ENCODE measurements at places on chromosomes 3 and 15.

GRCh38 chr3:55750525-55750924, 263.4 kb upstream of the WNT5A start:
- no peak overlapping the region for H3K27ac ChIP-seq
- no peak overlapping the region for H3K4me3 ChIP-seq
- no peaks in the 10 kb centered on the region for H3K27me3 ChIP-seq
- H3K36me3 ChIP-seq, result no peaks in the 10 kb centered on the region

GRCh38 chr3:45100981-45101407, 45.2 kb downstream of the CDCP1 start:
- H3K27ac ChIP-seq, result no peak overlapping the region
- DNase-seq, result no peak
- H3K4me3 ChIP-seq, result no peak overlapping the region
- H3K4me1 ChIP-seq, result no peaks in the 10 kb centered on the region

- no peaks in the 10 kb centered on the region for H3K36me3 ChIP-seq
- no peaks in the 10 kb centered on the region for H3K4me1 ChIP-seq
Measured at GRCh38 chr3:145807990-145808389, 353.0 kb downstream of the PLOD2 start.

DNA sequence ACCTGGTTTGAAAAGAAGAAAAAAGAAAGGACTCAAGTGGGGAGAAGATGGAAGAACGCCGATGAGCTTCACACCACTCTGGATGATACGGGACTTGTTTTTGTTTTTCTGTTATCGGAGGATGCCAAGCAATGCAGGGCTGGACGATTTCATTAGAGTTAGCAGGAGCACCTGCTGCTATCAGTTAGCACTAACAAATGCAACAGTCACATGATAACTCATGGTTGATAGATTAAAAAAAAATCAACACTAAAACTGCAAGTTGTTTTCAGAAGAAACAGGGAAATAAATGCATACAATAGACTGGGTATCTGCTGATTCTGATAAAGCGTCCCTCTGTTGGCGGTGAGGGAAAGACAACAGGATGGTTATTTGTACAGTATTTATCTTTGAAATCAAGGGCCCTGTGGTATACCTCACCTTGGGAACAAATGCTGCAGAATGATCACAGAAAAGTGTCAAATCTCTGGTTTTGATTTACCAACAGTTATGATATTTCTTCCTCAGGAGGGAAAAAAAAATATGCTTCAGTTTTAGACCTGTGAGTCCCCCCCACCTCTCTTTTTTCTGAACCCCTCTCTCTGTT, 575.1 kb downstream of the FOXP1 start:
- H3K27ac ChIP-seq, result no peak overlapping the region
- H3K36me3 ChIP-seq, result no peaks in the 10 kb centered on the region
- no peaks in the 10 kb centered on the region for H3K27me3 ChIP-seq
- peak; percentile 18 for DNase-seq
- H3K4me3 ChIP-seq, result no peak overlapping the region

GRCh38 chr15:62951481-62951880, 91.1 kb upstream of the TPM1 start:
- DNase-seq, result no peak
- no peaks in the 10 kb centered on the region for H3K36me3 ChIP-seq

GRCh38 chr15:79209690-79210089, 72.8 kb upstream of the ANKRD34C start:
- no peak overlapping the region for H3K27ac ChIP-seq
- peaks cover 4% of the 10 kb centered on the region for H3K4me1 ChIP-seq
- H3K27me3 ChIP-seq, result no peaks in the 10 kb centered on the region
- DNase-seq, result peak; percentile 65
- no peaks in the 10 kb centered on the region for H3K36me3 ChIP-seq

DNA sequence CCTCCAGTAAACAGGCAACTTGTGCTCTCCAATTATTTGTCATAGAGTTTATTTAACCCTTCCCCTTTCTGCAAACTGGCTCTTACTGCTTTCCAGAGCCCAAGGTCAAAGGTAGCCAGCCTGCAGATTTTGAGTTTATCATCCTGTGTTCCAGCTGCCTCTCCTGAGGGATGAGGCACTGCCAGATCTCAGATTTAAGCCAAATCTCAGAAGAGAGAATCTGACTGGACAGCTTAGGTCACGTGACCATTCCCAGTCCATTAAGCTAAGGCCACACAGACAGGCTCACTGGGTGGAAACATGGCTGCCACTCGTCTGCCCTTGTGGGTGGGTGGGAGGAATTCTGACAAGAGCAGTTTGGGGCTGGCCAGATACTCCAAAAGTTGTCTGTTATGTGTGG, 8.6 kb upstream of the SIAH2 start:
- no peak for DNase-seq
- no peak overlapping the region for H3K27ac ChIP-seq
- no peaks in the 10 kb centered on the region for H3K27me3 ChIP-seq
- H3K36me3 ChIP-seq, result no peaks in the 10 kb centered on the region
- no peaks in the 10 kb centered on the region for H3K4me1 ChIP-seq

GRCh38 chr3:114452256-114452655, 158.4 kb downstream of the TIGIT start:
- H3K4me1 ChIP-seq, result no peaks in the 10 kb centered on the region
- H3K27me3 ChIP-seq, result no peaks in the 10 kb centered on the region
- no peak overlapping the region for H3K4me3 ChIP-seq
- no peaks in the 10 kb centered on the region for H3K36me3 ChIP-seq
- DNase-seq, result no peak

DNA sequence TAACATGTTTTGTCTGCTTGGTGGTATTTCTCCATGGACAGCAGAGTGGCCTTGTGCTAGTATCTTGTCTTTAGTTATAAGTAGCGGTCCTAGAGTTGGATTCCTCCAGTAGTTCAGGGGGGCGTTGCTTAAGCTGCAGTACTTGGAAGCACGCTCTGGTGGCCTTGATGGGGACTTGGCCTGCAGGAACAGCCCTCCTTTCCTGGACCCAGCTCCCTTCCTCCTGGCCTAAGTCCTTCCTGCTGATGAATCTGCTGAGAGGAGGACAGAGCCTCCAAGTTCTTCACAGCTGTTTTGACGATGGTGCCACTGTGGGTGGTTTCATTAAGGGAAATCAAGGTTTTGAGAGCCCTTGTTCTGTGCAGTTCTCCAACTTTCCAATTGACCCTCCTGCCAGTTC, 38.6 kb upstream of the SEC22A start:
- no peaks in the 10 kb centered on the region for H3K4me1 ChIP-seq
- H3K27me3 ChIP-seq, result no peaks in the 10 kb centered on the region
- no peak overlapping the region for H3K4me3 ChIP-seq
- H3K36me3 ChIP-seq, result peaks cover 13% of the 10 kb centered on the region
- H3K27ac ChIP-seq, result no peak overlapping the region

DNA sequence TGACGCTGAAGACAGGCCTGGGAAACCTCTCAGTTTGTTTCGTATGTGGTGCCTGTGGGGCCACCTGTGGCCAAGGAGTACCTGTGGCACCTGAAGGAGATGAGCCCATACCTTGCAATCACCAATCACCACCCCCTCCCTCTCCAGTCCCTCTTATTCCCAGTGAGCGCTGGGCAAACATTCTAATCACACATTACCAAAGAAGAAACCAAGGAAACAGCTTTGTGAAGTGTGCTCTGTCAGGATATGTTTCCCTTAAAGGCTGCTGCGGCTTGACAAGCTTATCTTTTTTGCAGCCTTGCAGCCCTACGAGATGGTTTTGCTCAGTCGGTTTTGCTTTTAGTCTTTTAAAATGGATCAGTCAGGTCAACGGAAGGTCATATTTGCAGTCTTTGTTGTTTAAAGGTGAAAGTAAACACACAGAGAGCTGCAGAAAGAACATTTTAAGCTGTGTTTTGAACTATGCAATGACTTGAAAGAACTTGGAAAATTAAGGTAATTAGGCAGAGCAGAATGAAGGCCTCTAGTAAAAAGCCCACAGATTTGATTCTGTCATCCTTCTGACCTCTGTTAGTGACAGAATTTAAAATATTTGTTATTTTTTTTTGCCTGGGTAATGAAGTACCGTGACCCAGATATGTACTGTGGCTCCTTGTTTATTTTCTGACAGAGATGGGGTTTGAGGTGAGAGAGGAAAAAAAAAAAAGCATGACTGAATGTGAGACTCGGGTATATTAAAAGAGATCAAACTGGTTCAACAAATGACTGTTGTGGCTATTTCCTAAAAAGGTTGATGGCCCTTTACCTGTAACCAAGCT, 461.4 kb downstream of the NSUN3 start:
- no peak overlapping the region for H3K27ac ChIP-seq
- peak; percentile 6 for DNase-seq
- H3K4me1 ChIP-seq, result no peaks in the 10 kb centered on the region
- no peak overlapping the region for H3K4me3 ChIP-seq
- H3K27me3 ChIP-seq, result no peaks in the 10 kb centered on the region

DNA sequence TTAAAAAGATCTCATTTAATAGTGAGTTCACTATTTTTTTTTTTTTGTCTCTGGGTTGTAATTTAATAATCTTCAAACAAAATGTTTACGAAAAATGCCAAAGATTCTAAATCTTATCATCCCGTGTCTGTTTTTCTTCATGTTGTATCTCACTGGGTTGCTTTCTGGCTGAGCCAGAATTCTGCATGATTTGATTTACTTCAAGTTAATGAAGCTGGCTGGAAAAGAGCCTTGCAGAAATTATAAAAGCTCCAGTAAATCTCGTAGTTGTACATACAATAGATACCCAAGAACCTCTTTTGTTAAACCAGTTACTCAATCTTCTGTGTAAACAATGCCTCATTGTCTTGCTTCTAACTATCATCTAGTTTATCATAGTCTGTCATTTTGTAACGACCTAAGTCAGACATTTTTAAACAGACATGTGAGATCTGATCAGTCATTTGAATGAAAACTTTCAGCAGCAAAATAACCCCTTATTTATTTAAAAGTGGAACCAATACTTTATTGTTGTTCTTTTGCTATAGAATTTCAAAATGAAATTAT, 249.0 kb downstream of the MCTP2 start:
- no peak overlapping the region for H3K27ac ChIP-seq
- no peaks in the 10 kb centered on the region for H3K27me3 ChIP-seq
- H3K36me3 ChIP-seq, result no peaks in the 10 kb centered on the region
- H3K4me3 ChIP-seq, result no peak overlapping the region

GRCh38 chr15:101128221-101129015, 123.4 kb downstream of the CHSY1 start:
- H3K4me1 ChIP-seq, result no peaks in the 10 kb centered on the region
- H3K4me3 ChIP-seq, result no peak overlapping the region
- no peaks in the 10 kb centered on the region for H3K27me3 ChIP-seq
- peak; percentile 70 for DNase-seq
- H3K27ac ChIP-seq, result no peak overlapping the region

GRCh38 chr15:72971766-72972165, 80.5 kb upstream of the NEO1 start:
- H3K4me3 ChIP-seq, result no peak overlapping the region
- DNase-seq, result no peak
- no peak overlapping the region for H3K27ac ChIP-seq
- no peaks in the 10 kb centered on the region for H3K36me3 ChIP-seq
- H3K4me1 ChIP-seq, result peaks cover 9% of the 10 kb centered on the region

DNA sequence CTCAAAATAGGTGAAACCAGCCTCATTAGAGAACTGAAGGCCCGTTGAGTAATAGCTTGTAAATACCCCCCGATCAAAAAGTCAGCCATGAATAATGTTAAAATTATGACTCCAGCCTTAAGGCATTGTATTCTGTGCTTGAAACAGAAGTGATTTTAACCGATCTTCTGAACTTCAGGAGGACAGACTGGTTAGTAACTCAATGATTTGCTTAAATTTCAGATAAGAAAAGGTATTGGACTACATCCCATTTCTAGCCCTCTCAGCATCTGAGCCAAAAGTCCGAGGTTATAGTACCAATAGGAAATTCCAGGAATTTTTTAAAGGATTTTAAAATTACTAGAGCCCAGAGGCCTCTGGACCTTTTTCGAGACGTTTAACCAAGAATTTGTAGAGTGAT, 67.7 kb upstream of the FGF12 start:
- H3K36me3 ChIP-seq, result no peaks in the 10 kb centered on the region
- H3K27me3 ChIP-seq, result no peaks in the 10 kb centered on the region
- H3K4me1 ChIP-seq, result no peaks in the 10 kb centered on the region
- no peak for DNase-seq
- H3K4me3 ChIP-seq, result no peak overlapping the region

- no peak overlapping the region for H3K4me3 ChIP-seq
- no peak for DNase-seq
- H3K27ac ChIP-seq, result no peak overlapping the region
- H3K4me1 ChIP-seq, result no peaks in the 10 kb centered on the region
- no peaks in the 10 kb centered on the region for H3K36me3 ChIP-seq
Measured at GRCh38 chr3:76679541-76679940, 360.4 kb upstream of the ROBO2 start.

- no peaks in the 10 kb centered on the region for H3K27me3 ChIP-seq
- H3K4me1 ChIP-seq, result peaks cover 2% of the 10 kb centered on the region
- no peak overlapping the region for H3K4me3 ChIP-seq
- no peak for DNase-seq
- H3K36me3 ChIP-seq, result no peaks in the 10 kb centered on the region
Measured at GRCh38 chr3:64693031-64693430, 5.2 kb upstream of the ADAMTS9 start.

GRCh38 chr3:64741341-64741740, 53.5 kb upstream of the ADAMTS9 start:
- no peaks in the 10 kb centered on the region for H3K36me3 ChIP-seq
- DNase-seq, result no peak
- no peaks in the 10 kb centered on the region for H3K4me1 ChIP-seq
- H3K4me3 ChIP-seq, result no peak overlapping the region

DNA sequence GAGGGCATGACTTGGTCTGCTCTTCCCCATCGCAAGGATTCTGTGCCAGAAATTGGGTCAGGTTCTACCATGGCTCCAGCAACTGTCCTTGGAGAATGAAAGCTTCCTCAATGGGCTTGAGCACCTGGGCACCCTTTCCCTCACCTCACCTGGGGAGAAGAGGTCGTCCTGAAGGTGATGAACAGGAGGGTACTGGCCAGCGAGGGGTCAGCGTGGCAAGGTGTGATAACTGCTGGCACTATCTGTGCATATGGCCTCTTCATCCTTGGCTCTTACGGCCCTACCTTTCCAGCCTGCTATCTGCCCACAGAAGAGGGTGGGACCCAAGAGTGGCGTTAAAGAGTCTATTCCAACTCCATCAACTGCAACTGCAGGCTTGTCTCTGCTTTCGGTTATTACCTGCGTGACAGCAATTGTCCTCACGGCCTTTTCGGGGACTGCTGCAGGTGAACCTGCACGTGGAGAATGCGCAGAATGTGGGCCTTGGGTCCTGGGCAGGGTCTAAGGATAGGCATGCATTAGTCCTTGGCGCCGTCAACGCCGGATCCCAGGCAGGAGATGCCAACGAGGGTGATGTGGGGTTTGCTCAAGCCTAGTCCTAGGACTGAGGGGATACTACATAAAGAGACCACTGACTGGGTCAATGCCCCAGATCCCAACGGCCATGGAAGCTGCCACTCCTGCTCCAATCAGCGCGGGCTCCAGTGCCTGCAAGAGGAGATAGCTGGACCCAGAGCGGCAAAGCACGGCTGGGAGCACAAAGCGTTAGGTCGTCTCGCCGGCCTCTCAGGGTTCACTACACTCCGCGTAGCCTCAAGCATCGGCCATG, 625 bp upstream of the RBM15B start:
- no peak for DNase-seq
- H3K4me3 ChIP-seq, result no peak overlapping the region
- H3K27ac ChIP-seq, result no peak overlapping the region

Data from mesendoderm (in vitro differentiated cells).